Myocyte (in vitro differentiated cells): ENCODE measurements at places on chromosomes 16 and 17.
A peak's percentile ranks its signal among the peaks of the same experiment; 100 is the strongest.

- DNase-seq, result no peak
These were observed 227.3 kb downstream of the HAPSTR1 start for GRCh38 chr16:9318764-9319163.

- DNase-seq, result no peak
These were observed 62.3 kb downstream of the TNFRSF13B start for GRCh38 chr17:16909472-16910246.

DNA sequence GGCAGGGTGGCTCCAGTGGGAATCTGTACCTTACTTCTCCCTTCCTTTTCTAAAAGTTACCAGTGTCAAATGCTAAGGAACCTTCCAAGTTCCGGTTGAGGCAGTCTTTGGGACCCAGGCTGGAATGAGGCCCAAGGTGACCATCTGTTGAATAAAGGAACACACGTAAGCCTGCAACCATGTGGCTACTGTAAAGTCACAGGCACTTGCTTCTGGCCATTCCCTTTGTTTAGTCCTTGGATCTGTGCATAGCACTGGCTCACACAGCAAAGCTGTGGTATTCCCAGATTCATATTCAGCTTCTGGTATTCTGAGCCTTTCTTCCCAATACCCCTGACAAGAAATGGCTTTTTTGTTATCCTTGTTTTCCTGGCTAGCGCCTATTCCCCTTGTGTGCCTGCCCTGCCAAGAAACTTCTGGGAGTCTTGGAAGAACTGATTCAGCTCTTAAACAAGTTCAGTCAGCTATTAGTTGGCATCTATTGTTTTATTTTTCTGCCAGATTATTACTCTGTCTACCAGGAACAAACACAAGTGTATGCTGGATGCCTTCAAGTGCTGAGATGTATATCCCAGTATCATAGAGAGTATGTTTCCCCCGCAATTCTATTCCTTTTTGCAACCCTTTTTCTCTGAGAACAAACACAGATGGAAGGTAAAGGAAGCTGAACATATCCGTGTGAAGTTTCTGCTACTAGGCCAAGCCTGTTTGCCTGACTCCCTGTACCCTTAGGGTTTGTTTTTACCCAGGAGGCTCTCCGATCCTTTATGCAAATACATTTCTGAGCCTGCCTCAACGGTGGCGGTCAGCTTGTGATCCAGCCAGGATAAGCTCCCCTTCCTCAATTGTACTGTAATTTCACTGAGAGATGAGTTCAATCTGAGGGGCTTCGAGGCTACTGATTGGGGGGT lies 13.2 kb downstream of the TMEM238L start:
- no peak for DNase-seq

- DNase-seq, result no peak
These were observed 12.8 kb upstream of the GFAP start for GRCh38 chr17:44928136-44928535.

DNA sequence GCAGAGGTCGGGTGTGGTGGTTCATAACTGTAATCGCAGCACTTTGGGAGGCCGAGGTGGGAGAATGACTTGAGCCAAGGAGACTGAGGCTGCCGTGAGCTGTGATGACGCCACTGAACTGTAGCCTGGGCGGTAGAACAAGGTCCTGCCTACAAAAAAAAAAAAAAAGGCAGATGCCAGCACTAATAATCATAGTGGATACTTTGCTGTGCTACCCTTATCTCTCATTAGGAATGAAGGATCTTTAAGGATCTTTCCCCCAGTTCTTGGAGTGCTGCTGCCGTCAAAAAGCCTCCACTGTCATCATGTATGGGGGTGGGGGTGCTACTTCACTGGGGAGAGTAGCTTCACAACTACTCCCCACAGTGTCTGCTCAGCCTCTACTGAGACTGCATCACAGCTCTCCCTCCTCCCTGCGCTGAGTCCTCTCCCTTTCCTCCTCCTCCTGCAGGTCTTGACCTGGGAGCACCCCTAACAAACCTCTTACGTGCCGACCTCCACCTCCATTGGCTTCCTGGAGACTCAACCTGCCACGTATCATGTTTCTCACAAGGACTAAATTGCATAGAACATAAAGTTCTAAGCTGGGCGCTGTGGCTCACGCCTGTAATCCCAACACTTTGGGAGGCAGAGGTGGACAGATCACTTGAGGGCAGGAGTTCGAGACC lies 24.4 kb upstream of the ST6GALNAC1 start:
- DNase-seq, result no peak

DNA sequence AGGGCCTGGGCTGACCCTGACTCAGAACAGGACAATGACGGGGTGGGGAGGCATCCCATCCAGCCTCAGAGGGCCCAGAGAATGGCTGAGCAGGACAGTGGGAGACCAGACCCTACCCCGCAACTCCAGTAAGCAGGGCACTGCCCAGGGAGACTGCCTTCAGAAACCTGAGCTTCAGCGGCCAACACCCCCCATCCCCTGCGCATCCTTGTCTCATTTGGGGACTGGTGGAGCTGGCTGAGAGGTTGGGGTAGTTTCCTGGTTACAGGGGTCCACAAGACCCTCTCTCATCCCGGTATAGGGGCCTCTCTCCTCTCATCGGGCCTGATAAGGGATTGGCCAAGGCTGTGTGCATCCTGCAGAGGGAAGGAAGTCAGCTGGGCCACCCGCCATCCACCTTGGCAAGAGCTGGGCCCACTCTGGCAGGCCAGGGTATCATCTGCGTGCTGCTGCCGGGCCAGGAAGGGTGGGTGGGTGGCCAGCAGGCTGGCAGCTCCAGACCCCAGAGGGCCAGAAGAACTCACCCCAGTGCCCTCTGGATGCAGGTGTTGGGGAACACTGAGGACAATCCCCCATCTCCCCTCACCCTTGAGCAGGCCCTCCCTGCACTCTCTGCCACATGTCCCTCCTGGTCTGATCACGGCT lies 229.1 kb downstream of the KATNIP start:
- no peak for DNase-seq

DNA sequence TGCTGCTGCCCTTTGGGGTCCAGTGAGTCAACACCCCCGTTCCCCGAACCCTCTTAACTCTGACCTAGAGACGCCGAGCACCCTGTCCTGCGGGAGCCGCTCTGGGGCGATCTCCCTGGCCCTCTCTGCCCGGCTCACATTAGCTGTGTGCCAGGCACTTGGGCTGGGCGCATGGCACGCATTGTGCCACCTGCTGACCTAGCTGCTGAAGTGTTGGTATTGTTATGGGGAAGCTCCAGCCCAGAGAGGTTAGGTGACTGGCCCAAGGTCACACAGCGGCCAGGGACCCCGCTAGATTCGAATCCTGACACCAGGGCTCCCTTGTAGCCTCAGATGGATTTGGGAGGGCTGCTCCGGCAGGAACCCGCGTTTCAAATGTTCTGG lies 1.1 kb downstream of the HSD17B1 start:
- DNase-seq, result peak; percentile 26

DNA sequence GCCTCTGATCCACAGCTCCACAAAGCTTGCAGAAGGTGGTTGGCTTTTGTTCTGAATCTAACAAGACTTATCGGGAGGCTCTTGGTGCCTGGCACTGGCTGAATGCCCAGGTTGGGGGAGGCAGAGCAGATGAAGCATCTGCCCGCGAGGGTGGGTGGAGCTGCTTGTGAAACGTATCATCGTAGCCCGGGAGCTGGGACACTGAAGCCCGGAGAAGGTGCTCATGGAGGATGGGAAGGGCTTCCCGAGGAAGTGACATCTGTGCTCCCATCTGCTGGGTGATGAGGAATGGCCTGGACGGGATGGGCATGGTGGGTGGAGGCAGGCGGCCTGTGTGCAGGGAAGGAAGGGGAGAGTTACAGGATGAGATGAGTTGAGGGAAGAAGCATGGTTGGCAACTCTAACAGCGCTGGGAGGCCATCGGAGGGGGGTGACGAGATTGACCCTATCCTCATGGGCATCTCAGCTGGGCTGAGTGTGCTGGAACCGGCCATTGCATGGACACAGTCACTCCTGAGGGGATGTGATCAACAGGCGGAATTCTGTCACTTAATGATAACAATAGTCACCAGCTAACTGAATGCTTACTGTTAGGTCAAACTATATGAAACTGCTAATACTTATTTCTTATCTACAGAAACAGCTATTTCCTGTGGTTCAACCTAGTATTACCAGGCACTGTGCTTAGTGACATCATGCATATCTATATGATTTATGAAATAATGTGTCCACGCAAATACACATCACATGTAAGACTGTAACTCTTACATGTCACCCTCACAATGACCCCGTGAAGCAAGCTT lies 102.7 kb downstream of the ABCC6 start:
- no peak for DNase-seq

DNA sequence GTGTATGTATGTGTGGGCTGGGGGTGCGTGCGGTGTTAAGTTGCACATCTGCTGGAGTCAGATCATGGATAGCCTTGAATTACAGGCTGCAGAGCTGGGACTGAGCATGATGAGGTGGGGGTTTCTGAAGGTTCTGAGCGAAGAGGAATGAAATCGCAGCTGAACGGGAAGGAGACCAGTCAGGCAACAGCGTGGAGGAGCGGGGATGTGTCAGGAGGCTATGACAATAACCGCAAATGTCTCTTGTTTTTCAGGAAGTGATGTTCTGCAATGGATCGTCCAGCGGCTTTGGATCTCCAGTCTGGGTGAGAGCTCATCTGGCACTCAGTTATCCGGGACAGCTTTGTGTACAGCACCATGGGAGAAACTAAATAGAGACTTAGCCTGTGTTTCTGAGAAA lies 20.9 kb downstream of the RGS9 start:
- DNase-seq, result no peak

- DNase-seq, result no peak
These were observed 7.3 kb upstream of the RCVRN start for GRCh38 chr17:9912121-9913099.

- peak; percentile 70 for DNase-seq
These were observed 10.9 kb upstream of the COL1A1 start for GRCh38 chr17:50212121-50212843.

DNA sequence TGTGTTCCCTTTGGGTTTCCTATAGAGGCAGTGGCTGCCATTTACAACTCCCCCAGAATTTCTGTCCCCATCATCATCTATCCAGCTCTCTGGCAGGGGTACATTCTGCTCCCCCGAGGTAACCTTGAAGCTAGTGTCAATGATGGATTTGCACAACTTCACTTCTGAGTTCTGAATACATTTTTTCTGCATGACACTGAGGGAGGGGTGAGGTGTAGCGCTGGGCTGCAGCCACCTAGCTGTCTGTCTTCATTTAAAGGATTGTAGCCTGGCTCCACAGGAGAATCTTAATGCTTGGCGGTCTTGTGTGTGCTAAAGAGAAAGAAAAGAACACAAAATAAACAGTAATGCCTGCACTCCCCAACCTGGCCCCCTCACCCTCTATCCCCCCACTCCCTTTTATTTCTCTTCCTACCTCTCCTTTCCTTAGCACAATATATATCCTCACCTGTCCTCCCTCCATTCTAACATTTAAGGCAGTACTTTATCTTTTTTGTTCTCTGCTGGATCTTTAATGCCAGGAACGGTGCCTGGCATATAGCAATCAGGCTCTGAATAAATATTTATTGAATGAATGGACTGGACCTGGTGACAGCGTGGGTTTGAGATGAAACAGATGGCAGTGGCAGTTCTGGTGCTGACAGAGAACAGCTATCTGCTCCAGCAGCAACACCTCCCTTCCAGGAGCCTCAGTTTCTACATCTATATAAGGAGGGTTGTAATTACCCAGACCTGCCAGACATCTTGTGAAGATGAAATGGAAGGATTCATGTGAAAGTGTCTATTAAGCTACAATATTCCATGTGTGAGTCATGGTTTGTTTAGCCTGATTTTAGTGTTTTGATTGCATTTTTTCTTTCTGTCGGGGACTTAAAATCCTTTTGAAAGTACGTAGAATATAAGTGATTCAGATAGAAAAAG lies 163.5 kb upstream of the CDH11 start:
- peak; percentile 6 for DNase-seq

DNA sequence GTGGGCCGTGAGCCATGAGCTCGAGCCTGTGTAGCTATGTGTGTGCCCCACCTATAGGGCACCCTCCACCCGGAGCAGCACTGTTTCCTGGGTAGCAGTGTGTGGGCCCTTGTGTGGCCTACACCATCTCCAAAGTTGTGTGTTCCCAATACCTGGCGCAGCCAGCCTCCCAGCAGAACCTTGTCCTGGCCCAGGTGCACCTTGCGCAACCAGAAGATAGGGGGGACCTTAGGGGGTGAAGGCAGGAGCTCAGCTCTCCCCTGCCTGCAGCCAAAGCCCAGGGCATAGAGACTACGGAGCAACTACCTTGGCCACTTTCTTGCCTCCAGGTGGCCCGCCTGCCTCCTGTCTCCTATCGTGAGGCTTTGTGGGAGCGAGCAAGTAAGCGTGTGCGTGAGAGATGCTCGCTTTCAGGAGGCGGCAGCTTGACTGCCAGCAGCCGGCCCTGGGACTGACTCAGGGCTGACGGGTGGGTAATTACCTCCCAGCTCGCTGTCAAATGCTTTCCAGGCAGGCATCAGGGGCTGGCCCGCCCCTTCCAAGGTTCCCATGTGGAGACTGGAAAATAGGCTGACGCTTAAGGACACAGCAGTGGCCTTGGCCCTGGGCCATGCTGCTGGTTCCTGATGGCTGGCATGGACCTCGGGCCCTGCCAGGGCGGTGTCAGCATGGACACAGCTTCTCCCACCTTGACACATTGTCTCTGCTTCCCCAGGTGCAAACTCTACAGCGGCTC lies 19.0 kb downstream of the TRAF7 start:
- no peak for DNase-seq

DNA sequence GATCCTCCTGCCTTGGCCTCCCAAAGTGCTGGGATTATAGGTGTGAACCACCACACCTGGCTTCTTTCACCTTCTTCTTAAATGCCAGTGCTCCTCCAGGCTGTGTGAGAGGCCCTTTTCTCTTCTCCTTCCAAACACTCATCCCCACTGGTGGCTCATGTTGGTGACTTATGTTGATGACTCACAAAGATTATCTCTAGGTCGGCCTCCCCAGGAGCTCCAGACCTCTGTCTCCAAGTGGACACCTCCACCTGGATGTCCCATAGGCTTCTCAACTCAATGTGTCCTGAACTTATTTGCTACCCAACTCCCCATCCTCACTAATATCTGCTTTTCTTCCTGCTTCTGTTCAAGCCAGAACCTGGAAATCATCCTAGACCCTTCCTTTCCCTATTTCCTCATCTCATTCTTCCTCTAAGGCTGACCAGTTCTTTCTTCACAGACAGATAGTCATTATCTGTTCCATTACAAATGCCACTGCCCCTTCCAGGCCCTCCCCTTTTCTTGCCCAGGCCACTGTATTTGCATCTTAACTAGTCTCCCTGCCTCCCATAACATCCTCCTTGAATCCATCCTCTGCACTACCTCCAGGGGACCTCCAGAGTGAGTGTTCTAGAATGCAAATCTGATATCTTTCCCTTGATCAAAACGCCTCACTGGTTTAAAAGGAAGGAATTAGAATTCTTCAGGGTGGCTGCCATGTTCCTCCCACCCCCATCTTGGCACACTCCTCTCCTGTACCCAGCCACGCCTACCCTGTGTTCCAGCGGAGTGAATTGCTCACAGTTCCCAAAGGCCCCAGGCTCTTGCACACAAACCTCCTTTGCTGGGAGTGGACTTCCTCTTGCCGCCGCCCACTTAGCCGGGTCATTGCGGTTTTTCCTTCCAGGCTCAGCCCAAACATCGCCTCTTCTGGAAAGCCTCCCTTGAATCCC lies 34.8 kb upstream of the FBXO47 start:
- DNase-seq, result peak; percentile 53

DNA sequence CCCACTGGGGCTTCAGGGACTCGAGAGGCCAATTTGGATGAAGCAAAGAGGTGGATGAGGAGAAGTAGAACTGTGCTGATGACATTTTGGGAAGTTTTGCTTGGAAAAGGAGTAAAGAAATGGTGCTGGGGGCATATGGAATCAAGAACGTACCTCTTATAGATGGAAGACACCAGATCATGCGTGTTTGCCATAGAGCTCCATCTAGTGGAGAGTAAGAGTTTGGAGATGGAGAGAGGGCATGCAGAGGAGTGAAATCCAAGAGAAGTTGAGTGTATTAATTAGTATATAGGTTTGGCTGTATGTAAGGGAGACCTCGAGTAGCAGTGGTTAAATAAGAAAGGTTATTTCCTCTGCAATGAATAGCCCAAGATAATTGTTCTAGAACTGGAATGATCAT lies 56.0 kb downstream of the SHISA6 start:
- no peak for DNase-seq
